Osteocyte (in vitro differentiated cells): ENCODE measurements at places on chromosomes 1 and 21. TPM values are rescaled to one million over a fixed set of nuclear protein-coding genes. Genes with fewer than 3 reads are reported as not detected.

DNA sequence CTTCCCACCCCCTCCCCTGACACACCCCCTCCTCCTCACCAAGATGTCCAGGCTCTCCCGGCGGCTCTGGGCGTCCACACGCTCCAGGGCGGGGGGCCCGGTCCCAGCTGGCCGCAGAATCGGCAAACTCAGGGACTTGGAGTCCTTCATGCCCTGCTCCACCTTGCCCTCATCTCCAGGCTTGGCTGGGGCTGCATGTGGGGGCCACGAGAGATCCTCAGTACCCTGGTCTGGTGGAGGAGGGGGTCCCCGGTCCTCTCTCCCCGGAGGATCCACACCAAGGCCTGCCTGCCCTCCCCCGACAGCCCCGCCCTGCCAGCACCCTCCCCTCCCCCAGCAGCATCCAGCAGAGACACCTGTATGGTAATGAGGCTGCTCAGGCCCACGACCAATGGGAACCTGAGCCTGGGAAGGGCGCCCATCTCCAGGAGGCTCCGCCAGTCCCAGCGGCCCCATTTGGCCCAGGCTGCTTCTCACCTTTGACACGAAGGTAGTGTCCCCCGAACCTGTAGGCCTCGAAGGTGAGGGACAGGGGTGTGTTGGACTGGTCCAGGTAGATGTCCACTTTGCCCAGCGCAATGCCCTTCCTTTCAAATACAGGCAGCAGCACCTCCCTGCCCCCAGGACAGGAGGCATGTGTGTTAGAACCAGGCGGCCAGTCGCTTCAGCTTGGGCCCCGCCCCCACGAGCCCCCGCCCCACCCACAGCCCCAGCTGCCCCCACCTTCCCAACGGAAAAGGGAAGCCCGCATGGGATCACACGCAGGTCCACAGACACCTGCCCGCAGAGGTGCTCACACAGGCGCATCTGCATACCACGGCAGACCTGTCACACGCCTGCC is 8.2 kb upstream of the TNFRSF25 start:
- DNase-seq = no peak
- H3K4me1 ChIP-seq = no peaks in the 10 kb centered on the region
- H3K27ac ChIP-seq = no peak overlapping the region
- no peak overlapping the region for H3K4me3 ChIP-seq
- H3K36me3 ChIP-seq = peaks cover 16% of the 10 kb centered on the region

DNA sequence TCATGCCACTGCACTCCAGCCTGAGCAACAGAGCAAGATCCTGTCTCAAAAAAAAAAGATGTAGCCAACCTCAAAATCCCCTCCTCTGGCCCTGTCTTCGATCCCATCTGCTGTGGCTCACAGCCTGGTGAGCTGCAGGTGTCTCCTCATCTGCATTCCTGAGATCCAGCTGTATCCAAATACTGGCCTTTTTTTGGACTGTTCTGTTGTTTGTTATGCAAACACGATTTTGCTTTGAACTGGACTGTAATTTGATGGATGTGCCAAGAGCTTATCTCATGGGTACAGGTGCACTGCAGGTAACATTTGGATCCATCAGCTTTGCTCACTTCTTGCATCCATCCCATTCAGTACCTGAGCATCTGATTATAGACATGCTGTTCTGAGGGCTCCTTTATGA is 14.1 kb upstream of the FAM43B start:
- no peak overlapping the region for H3K27ac ChIP-seq
- H3K4me3 ChIP-seq = no peak overlapping the region
- peaks cover 71% of the 10 kb centered on the region for H3K27me3 ChIP-seq

ELK4 gene
- 46.4 and 50.4 TPM in 2 replicates for total RNA-seq

- DNase-seq = no peak
- H3K27ac ChIP-seq = no peak overlapping the region
- H3K36me3 ChIP-seq = no peaks in the 10 kb centered on the region
Observed at GRCh38 chr1:222165629-222166028, 382.3 kb downstream of the HHIPL2 start.

DNA sequence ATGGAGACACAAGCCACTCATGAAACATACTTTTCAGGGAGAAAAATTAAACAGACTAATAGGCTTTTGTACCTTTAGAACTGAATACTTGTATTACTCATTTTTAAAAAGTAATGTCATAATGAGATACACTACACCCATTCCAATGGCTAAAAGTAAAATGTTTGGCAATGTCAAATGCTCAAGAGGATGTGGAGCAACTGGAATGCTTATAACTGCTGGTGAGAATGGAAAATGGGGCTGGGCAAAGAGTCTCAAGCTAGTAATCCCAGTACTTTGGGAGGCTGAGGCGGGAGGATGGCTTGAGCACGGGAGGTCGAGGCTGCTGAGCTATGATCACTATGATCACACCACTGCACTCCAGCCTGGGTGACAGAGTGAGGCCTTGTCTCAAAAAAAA is 86.3 kb downstream of the NKAIN1 start:
- H3K27me3 ChIP-seq = no peaks in the 10 kb centered on the region
- H3K4me1 ChIP-seq = peaks cover 20% of the 10 kb centered on the region
- H3K36me3 ChIP-seq = peaks cover 4% of the 10 kb centered on the region
- peak overlapping the region; percentile 26 for H3K4me3 ChIP-seq
- H3K27ac ChIP-seq = peak overlapping the region; percentile 59

TSSK3 gene
- total RNA-seq = 3.5 and 4.4 TPM in 2 replicates

GRCh38 chr1:85228972-85229371 is 28.2 kb upstream of the SYDE2 start:
- H3K27ac ChIP-seq = no peak overlapping the region
- no peaks in the 10 kb centered on the region for H3K36me3 ChIP-seq
- no peaks in the 10 kb centered on the region for H3K27me3 ChIP-seq
- H3K4me1 ChIP-seq = peaks cover 17% of the 10 kb centered on the region
- DNase-seq = no peak

FAM89A gene
- 14.8 and 15.5 TPM in 2 replicates for total RNA-seq

OR2T2 gene
- total RNA-seq = not detected in 2 replicates

DNA sequence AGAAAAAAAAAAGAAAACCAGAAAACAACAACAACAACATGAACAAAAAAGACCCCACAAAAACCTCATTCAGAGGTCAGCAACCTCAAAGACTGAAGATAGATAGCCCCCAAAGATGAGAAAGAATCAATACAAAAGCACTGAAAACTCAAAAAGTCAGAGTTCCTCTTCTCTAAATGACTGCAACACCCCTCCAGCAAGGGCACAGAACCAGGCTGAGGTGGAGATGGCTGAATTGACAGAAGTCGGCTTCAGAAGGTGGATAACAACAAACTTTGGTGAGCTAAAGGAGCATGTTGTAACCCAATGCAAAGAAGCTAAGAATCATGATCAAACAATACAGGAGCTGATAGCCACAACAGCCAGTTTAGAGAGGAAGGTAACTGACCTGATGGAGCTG is 17.0 kb downstream of the RAB3GAP2 start:
- H3K4me1 ChIP-seq = peaks cover 2% of the 10 kb centered on the region
- no peak overlapping the region for H3K27ac ChIP-seq
- H3K36me3 ChIP-seq = peaks cover 40% of the 10 kb centered on the region
- H3K27me3 ChIP-seq = no peaks in the 10 kb centered on the region
- no peak for DNase-seq
- no peak overlapping the region for H3K4me3 ChIP-seq

AVPR1B gene
- not detected in 2 replicates for total RNA-seq

- no peak overlapping the region for H3K27ac ChIP-seq
- DNase-seq = peak; percentile 11
- no peaks in the 10 kb centered on the region for H3K36me3 ChIP-seq
- H3K4me1 ChIP-seq = no peaks in the 10 kb centered on the region
- H3K4me3 ChIP-seq = no peak overlapping the region
Observed at GRCh38 chr1:110321846-110322245, 17.3 kb upstream of the RBM15 start.

FMOD gene
- total RNA-seq = not detected in 2 replicates

PROX1 gene
- total RNA-seq = 0.32 and 0.81 TPM in 2 replicates

ACKR1 gene
- total RNA-seq = not detected in 2 replicates

ACTL8 gene
- not detected in 2 replicates for total RNA-seq

DNA sequence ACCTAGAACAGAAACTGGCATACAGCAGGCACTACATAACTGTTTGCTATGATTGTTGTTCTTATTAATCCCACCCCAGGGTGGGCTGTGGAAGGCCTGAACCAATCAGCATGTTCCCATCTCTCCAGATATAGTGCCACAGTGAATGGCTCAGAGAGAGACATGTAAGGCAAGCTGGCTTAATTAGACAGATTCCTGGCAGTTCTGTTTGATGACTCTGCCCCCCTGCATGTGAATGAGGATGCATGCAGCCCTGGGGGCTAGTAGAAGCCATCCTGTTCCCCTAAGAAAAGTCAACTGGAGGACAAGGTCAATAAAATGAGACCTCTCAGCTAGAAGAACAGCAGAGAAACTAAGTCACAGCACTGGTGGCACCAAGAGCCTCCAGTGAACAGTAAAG is 130.3 kb downstream of the GLIS1 start:
- no peak overlapping the region for H3K4me3 ChIP-seq
- no peaks in the 10 kb centered on the region for H3K27me3 ChIP-seq
- no peak overlapping the region for H3K27ac ChIP-seq

DNA sequence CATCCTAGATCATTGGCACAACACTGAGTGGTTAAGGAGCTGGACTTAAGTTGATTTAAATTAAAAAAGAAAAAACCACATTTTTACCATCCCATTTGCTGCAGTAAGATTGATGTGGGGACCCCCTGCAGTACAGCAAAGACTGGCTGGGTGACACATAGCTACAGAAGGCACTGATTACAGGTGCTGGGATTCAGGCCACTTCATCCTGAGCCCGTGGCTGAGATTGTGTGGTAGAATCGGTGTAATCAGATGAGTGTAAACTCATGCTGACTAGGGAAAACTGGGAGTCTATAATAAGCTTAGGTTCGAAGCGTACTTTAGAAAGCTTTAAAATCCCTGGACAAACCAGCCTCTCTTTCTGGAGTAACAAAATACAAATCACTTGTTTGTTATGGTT is 70.1 kb downstream of the SLC25A24 start:
- peaks cover 30% of the 10 kb centered on the region for H3K36me3 ChIP-seq
- DNase-seq = no peak
- no peak overlapping the region for H3K27ac ChIP-seq
- H3K4me1 ChIP-seq = peaks cover 4% of the 10 kb centered on the region
- H3K4me3 ChIP-seq = no peak overlapping the region

DNM3 gene
- 3.4 and 3.7 TPM in 2 replicates for total RNA-seq

- no peak overlapping the region for H3K27ac ChIP-seq
- peaks cover 27% of the 10 kb centered on the region for H3K4me1 ChIP-seq
- no peak for DNase-seq
- H3K27me3 ChIP-seq = no peaks in the 10 kb centered on the region
- peaks cover 9% of the 10 kb centered on the region for H3K36me3 ChIP-seq
- no peak overlapping the region for H3K4me3 ChIP-seq
Observed at GRCh38 chr1:2301607-2302291, 73.6 kb downstream of the SKI start.

DNA sequence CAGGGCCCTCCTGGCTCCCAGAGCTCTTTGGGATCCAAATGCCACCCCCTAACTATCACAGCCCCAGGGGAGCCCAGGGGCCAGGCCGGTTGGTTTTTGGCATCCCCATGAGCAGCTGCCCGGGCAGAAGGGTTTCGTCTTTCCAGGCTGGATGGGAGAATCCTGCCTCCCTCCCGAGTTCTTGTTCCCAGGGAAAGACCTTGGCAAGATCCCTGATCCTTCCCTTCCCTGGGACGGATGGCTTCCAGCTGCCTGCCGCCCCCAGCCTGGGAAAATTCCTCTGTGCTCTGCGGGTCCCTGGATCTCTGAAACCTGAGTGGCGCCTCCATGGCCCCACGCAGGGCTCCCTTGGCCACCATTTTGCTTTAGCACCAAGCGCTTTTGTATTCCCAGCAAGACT is 55.6 kb downstream of the TAS1R2 start:
- no peaks in the 10 kb centered on the region for H3K36me3 ChIP-seq
- no peak for DNase-seq
- H3K27ac ChIP-seq = no peak overlapping the region

PDZK1IP1 gene
- total RNA-seq = not detected in 2 replicates

- H3K36me3 ChIP-seq = no peaks in the 10 kb centered on the region
- peaks cover 5% of the 10 kb centered on the region for H3K4me1 ChIP-seq
Observed at GRCh38 chr1:43002766-43003165, 44.1 kb upstream of the SLC2A1 start.

DNA sequence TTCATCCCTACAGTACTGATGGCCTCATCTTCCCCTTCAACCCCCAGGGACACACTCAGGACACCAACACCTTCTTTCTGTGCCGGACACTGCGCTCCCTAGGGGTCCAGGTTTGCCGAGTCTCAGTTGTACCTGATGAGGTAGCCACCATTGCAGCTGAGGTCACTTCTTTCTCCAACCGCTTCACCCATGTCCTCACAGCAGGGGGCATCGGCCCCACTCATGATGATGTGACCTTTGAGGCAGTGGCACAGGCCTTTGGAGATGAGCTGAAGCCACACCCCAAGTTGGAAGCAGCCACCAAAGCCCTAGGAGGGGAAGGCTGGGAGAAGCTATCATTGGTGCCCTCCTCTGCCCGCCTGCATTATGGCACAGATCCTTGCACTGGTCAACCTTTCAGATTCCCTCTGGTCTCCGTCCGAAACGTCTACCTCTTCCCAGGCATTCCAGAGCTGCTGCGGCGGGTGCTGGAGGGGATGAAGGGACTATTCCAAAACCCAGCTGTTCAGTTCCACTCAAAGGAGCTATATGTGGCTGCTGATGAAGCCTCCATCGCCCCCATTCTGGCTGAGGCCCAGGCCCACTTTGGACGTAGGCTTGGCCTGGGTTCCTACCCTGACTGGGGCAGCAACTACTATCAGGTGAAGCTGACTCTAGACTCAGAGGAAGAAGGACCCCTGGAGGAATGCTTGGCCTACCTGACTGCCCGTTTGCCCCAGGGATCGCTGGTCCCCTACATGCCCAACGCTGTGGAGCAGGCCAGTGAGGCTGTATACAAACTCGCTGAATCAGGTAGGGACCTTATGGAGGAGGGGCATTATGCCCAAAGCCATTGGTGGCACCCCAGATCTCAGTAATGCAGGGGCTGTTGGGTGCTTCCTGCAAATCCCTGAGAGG is 5.1 kb upstream of the LENEP start:
- no peaks in the 10 kb centered on the region for H3K27me3 ChIP-seq
- DNase-seq = no peak
- H3K4me3 ChIP-seq = no peak overlapping the region
- peaks cover 11% of the 10 kb centered on the region for H3K4me1 ChIP-seq

UQCRHL gene
- total RNA-seq = 1.5 and 1.6 TPM in 2 replicates

DNA sequence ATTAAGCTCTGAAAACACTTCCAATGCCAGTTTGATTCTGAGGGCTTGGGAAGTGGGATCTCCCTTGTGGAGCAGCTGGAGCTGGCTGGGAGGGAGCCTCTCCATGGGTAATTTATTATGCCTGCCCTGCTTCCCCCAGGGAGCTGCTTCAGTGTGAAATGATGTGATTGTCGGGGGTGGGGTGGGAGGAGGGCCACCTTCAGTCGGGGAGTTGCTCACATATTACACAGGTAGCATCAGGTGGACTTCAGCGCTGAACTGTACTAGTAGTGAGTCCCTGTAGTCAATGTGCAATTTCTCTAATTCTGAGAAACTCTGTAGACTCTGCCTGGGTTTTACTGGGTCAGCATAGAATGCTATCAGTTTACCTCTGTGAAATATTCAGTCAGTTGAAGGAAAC is 12.8 kb downstream of the PLA2G2E start:
- peak; percentile 42 for DNase-seq
- H3K36me3 ChIP-seq = peaks cover 49% of the 10 kb centered on the region
- H3K27me3 ChIP-seq = no peaks in the 10 kb centered on the region
- no peaks in the 10 kb centered on the region for H3K4me1 ChIP-seq
- no peak overlapping the region for H3K4me3 ChIP-seq
- no peak overlapping the region for H3K27ac ChIP-seq
